GM04504 (cell line): ENCODE measurements at places on chromosomes 4 and X.

DNA sequence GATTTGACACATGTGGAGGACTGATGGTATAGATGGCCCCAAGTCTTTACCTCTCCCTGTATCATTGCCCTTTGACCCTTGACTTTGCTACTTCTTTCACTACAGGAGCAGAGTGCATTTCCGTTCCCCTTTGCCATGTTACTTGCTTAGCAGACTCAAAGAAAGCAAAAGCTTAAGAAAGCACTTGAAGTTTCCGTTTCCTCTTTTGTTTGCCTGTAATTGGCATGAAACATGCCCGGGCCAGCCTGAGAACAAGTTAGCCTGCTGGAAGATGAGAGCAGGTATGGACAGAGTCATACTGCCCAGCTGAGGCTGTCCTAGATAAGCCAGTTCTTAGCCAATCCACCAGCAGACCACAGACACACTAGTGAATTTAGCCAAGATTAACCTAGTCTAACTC, 206.0 kb downstream of the BCOR start:
- no peak for DNase-seq

DNA sequence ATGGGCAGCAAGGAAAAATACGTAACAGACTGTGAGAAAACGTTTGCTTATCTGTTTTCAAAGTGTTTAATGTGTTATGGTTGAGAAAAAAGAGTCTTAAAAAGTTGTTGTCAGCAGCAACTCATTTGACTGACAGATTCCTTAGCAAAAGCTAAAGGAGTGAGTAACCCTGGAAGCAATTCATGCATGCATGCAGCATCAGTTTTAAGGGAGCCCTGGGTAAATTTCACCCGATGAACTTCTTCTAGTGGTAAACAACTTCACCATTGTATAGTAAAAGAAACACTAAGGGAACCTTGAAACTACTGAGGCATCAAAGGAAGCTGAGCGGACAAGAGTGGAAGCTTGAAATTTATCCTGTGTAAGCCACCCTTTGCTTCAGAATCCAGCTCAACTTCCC, 583.2 kb upstream of the INTU start:
- DNase-seq = no peak

DNA sequence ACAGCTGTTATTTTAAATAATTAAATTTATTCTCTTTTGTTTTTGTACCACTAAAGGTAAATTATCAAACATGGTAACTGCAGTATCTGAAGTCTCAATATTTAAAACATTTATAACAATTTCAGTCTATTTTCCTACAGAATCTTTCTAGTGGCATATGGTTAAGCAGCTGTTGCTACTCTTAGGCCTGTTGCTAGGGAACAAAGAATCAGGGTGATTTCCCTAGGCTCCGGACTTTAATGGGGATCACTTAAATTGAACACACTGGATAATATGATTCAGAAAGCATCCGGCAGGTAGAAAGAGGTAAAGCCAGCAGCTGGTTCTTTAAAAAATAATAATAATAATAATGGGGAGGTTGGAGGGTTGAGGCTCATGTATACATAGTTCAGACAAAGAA, 17.6 kb downstream of the FBXO8 start:
- no peak for DNase-seq

DNA sequence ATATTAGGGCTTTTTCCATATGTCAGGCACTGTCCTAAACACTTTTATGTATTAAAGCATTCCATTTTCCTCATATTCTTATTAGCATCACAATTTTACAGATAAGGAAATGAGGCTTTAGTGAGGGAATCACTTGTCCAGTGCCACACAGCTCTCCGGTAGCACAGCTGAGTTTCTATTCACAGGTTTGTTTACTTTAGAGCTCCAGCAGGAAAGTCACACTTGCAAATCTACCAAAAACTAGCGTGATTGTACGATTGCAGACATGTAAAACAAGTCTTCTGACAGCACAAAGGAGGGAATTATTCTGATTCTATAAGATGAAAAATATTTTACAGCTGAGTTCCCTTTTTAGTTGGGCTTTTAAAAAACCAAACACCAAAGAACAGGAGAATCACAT, 472.1 kb downstream of the TMA16 start:
- no peak for DNase-seq

DNA sequence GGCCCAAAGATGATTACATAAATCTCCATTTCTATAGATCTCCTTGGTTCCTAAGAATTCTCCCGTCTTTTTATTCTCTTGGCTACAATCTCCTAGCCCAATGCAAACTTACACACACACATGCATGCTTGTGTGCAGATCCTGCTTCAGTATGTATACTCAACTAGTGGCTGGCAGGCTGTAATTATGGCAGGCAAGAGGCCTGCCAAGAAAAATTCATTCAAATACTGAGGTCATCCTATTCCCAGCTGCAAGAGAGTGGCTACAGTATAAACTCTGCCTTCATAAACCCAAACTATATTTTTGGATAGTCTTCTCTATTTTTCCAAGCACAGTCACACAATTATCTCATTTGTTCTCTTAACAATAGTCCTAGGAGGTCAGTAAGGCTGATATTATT, 95.2 kb downstream of the SHROOM4 start:
- DNase-seq = no peak

DNA sequence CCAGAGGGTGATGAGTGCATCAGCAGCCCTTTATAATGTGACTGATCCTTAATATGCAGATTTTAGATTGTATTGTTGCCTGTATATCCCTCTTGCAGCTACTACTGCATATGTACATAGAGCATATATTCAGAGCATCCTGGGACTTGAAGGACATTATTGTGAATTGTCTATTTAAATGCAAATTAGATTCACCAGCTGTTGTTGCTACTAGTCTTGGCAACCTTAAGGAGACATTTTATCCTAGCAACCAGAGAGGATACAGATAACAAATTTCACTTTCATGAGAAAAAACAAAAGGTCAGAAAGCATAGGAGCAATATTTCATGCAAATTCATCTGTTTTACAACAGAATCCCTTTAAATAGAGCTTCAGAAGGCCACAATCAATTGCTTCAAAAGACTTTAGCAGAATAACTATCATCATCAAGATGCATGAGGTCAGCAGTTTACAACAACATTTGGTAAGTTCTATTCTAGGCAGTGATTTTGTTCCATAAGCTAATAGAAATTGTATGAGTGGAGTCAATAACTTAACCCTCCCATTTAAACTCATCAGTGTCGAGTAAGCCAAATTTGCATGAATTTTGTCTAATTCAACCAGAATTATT, 148.6 kb downstream of the GC start:
- no peak for DNase-seq

DNA sequence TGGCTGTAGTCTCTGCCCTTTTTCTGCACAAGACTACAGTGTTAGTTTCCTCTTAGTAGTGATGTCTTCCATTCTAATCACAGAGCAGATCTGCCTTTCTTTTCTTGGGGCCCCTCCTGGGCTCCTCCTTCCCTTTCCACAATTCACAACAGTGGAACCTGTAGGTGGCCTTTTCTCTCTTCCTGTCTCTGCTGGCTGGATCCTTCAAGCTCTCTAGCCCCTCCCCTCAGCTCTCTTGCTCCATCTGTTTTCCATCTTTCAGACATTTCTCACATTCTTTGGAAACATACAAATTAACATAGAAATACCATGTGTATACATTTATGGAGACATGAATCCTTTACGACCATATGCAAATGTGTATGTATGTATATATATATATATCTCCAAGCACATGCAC, 304 bp upstream of the SPIN2A start:
- no peak for DNase-seq

DNA sequence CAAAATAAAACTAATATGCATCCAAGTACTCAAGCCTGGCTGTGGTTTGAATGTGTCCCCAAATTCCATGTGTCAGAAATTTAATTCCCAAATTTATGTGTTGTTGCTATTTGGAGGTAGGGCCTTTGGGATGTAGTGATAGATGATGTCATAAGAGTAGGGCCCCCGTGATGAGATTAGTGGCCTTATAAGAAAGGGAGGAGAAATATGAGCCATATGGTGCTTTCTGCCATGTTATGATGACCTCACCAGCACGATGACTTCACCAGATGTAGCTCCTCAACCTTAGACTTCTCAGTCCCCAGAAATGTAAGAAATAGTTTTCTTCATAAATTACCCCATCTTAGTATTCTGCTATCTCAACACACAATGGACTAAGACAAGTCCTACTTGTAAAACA, 2264.0 kb downstream of the ARAP2 start:
- no peak for DNase-seq
